T-helper 22 cell (primary cell): ENCODE measurements at places on chromosomes 3 and 15.

DNA sequence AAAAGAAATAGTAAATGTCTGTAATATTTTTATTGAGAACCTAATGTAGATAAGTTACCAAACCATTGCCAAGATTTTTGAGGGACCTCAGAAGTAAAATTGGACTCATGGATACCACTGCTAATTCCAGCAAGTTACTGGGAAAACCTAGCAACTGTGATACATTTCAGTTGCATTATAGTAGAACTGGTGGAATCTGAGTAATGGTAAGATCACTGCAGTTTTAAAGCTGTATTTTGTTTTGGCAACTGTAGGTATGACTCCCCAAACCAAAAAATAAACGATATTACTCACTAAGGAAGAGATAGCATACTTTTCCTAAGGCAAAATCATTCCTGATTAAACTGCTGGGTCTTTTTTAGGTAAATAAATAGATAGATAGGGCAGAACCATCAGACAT is 54.0 kb downstream of the ARMC8 start:
- DNase-seq = no peak

GRCh38 chr3:117305681-117306080 is 596.1 kb downstream of the TUSC7 start:
- DNase-seq = no peak

GRCh38 chr3:55297706-55298105 is 189.4 kb downstream of the WNT5A start:
- DNase-seq = no peak

GRCh38 chr3:149808209-149808829 is 4.7 kb upstream of the RNF13 start:
- no peak for DNase-seq

GRCh38 chr3:5192571-5193365 is 5.3 kb downstream of the EDEM1 start:
- no peak for DNase-seq

GRCh38 chr3:128279601-128279880 is 126.3 kb downstream of the EEFSEC start:
- DNase-seq = no peak

- DNase-seq = no peak
Observed at GRCh38 chr3:58104151-58104550, 95.9 kb downstream of the FLNB start.

DNA sequence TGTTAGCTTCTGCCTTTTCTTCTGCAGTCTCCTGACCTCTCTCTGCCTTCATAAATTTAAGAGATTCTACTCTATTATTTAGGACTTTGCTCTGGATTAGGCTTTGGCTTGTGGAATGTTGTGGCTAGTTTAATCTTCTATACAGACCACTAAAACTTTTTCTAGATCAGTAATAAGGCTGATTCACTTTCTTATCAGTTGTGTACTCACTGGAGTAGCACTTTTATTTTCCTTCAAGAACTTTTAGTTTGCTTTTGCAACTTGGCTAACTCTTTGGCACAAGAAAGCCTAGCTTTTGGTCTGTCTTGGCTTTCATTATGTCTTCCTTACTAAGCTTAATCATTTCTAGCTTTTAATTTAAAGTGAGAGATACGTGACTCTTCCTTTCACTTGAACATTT is 265.5 kb upstream of the TBC1D5 start:
- no peak for DNase-seq

GRCh38 chr3:56183529-56183928 is 284.7 kb downstream of the ERC2 start:
- no peak for DNase-seq

DNA sequence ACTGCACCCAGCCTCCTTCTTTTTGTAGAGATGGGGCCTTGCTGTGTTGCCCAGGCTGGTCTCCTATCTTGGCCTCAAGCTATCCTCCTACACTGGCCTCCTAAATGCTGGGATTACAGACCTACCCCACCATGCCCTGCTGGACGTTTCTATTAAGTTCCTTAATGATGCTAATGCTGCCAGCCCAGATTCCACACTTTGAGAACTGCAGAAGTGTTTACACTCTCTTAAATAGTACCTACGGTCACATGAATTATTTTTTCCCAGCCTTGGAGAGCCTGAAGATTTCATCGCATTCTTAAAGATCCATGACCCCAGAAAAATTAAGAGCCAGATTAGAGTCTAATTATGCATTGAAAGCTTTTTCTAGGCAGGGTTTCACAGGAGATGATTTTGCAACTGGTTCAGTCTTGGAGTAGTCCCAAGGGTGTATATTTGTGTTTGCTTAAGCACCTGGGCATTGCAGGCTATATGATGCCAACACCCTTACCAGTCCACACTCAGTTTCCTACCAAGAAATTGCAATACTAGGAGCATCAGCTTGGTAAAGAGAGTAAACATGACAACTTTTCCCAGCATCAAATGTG is 36.6 kb downstream of the TM4SF4 start:
- DNase-seq = no peak

DNA sequence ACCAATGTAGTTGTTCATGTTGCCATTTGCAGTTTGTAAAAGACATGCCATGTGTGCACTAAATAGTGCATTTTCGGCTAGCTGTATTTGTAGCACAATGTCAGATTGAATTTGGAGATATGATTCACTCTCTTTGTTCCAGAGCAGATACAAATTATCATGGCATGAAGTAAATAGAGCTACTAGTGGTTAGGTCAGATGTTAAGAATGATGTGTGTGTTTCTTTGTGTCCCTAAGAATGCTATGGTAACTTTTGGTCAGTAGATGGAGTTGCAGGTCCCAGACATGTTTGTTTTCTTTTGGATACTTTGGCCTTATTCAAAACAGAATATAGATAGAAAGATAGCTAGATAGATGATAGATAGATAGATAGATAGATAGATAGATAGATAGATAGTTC is 595.8 kb downstream of the NLGN1 start:
- DNase-seq = no peak

DNA sequence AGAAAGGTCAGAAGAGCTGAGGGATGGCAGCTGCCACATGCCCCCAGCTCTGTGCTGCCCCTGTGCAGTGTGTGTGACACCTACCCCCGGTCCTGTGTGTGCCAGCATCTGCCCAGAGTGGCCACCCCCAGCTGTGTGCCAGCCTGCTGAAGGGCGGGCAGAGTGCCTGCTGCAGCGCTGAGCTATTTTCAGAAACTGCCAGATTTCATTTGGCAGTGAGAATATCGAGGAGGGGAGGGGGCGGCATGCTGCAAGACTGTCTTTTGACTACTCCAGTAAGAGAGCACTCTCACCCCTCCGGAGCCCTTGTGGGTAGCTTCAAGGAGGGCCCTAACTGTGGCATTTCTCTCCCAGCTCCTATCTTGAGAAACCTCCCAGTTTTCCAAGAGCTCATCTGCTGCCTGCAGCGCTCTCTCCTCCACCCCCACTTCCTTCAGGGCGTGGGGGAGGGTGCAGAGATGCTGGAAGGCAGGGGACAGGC is 25.2 kb upstream of the DOCK3 start:
- DNase-seq = no peak

GRCh38 chr15:62306851-62307504 is 141.9 kb upstream of the C2CD4B start:
- DNase-seq = no peak

GRCh38 chr15:68818066-68818768 is 2.5 kb downstream of the ANP32A start:
- peak; percentile 63 for DNase-seq

GRCh38 chr3:161914703-161915417 is 418.3 kb downstream of the OTOL1 start:
- no peak for DNase-seq

DNA sequence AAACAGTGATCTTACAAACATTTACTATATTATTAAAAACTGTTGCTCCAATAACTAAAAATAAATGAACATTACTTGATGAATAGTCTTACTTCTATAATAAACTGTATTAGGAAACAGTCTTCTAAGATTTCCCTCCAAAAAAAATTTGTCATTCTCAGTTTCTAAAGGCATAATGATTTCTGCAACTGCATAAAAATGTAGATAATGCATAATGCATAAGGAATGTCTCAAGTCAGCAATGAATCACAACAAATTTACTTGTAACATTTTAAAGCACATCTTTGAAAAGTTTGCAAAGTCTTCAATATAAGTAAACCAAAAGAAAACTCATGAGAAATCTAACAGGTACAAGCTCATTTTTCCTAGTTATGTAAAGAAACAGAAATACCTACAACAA is 113.5 kb downstream of the VPS13C start:
- DNase-seq = no peak

DNA sequence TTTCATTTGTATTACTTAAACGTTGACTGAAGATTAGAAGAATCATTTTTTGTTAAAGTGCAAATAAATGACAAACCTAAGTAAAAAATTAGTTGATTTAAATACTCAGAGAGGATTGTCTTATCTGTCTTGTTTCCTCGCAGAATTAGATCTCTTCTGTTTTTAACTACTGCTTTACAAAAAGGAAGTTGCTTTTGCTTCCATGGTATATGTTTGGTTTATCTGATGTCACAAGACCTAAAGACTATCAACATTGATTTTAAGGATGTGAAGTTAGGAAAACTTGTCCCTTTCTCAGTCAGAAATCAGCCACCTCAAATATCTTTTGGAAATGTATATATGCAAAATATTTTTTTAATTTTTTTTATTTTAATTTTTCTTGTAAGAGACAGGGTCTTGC is 28.7 kb downstream of the GPR171 start:
- no peak for DNase-seq

DNA sequence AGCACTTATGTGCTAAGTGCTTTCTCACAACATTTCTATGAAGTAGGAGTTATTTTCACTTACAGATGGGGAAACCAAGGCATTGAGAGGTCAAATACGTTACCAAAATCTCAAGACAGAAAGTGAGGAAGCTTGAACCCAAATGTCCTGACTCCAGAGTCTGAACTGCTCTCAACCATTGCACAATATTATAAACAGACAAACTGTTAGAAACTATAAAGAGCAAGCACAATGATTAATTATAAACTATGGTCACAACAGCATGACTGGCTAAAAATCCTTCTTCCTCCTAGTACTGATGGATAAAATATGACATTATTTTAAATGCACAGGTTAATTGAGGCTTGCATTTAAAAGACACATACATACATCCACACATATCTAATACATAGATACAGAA is 77.9 kb upstream of the ASB14 start:
- no peak for DNase-seq

DNA sequence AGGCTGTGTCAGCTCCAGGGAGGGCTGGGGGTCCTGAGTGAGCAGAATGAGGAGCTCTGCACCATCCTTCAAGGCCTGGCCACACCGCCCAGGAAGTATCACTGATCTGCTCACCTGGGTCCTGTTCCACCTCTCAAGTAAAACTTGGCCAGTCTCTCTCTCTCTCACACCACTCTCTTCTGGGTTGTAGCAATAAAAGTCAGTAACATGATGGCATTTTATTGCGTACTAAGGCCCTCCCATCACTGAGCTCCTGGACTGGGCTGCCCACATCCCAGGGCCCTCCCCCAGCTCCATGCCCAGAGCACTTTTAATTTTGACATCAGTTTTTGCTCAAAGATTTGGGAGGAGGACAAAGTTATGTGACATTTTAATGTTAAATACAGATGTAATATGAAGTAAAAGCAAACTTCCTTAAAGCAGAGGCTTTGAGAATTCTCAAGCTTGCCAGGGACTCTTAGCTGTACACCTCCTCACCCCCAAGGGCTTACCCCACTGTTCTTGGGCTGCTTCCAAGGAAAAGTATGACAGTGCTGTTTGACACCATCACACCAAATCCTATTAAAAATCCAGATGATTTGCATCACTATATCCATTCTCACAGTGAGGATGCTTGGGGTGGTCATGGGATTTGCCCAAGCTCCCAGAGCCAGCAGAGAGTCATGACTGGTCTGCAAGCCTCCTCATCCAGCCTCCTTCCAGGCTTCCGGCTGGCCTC is 105.1 kb upstream of the SLCO2A1 start:
- DNase-seq = no peak

DNA sequence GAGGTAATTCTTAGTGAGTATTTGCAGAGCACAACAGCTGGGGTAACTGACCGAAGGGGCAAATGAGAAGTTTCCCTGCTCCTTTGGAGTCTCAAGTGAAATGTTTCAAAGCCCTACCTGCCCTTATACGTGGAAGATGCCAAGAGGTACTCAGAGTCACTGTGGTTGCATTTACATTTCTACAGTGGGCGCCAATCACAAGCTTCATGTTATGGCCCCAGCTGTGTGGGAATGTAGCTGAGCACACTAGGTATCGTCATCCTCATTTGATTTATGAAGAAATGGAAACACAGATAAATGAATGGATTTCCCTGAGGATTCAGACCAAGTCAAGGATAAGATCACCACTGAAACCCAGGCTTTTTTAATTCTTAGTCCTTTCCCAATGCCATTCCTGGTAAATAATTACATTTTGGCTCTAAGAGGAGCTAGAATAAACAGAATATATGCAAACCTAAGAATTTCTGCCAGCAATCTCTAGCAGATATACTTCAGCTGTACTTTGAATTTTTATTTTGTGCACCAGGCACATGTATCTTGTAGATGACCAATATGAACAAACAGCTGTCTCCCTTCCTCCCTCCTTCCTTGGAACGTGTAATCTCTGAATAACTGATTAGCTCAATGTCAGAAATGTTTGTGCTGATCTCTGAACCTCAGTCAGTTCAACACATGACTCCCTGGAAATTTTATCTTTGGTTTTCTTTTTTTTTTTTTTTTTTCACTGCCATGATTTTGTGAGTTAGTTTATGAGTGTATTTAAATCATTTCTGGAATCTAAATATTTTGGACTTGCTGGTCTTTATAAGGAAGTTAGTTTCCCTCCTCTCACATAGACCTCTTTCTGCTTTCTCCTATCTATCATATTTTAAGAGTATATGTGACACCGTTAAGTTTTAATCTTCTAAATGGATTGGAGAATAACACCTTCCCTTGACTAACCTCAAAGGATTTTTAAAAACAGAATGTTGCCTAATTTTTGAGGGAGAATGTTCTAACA is 69.2 kb downstream of the MAP2K5 start:
- no peak for DNase-seq

DNA sequence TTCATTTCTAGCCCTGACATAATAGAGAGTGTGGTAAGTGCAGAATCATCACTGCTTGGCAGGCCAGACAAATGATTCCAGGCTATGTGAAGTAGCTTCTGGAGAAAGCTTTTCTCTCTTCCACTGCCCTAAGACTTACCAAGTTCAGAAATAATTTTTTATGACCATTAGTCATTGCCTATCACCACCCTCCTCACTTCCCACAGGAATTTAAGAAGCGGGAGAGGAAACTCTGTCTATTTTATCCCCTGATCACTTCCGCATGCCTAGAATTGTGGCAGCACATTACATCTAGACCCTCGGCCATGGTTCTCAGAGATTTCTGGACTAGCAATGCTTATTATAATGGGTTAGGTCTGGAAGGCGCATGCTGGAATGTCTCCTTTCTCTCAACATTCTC is 397.8 kb upstream of the NR2F2 start:
- DNase-seq = no peak

DNA sequence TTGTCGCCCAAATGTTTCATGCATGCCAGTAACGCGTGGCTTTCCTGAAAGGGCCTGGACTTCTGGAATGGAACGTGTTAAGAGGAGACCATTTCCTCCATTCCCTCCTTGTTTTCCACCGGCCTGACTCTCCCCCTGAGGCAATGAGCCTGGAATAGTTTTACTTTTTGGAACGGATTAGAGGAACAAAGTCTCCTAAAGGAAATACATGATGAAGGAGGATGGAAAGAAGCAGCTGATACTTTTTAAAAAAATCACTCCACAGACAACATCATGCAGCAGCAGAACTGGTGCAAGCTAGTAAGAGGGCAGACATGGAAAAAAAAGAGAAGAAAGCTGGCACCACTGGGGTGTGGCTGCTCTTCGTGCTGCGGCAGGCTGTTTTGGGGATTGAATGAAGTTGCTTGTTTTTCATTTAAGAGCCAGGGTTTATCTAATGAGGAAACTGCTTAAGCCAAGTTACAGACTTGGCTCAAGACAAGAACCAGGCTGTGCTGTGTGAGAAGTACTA is 3.6 kb upstream of the KBTBD12 start:
- no peak for DNase-seq
